Stimulated activated naive B cell treated with anti-CD40 and anti-IgM and Interleukin-4, amounts not matched to agents 10 μg/mL and 1 μg/mL and 100 μg/mL, for 72 hours (primary cell): ENCODE measurements at places on chromosomes 1 and 21.

- DNase-seq = no peak
Observed at GRCh38 chr1:60896701-60897363, 185.5 kb upstream of the NFIA start.

GRCh38 chr1:208654241-208654640, 410.1 kb upstream of the PLXNA2 start:
- no peak for DNase-seq

DNA sequence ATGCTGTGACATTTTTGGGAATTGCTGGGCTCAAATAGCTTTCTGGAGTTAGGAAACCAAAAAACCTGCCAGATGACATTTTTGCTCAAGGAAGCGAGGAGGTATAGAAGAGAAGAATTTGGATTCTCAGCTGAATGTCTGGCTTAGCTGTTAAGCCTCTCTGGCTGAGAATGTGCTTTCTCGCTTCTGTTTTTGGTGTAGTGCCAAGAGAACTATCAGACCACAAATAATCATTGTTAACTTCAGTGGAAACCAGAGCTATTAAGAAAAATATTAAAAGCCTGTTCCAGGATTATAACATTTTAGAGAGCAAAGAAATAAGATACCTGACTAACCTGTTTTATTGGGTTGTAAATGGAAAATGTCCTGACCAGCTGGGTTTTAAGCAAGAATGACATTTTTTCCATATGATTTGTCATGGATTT, 39.5 kb upstream of the DIPK1A start:
- DNase-seq = no peak

DNA sequence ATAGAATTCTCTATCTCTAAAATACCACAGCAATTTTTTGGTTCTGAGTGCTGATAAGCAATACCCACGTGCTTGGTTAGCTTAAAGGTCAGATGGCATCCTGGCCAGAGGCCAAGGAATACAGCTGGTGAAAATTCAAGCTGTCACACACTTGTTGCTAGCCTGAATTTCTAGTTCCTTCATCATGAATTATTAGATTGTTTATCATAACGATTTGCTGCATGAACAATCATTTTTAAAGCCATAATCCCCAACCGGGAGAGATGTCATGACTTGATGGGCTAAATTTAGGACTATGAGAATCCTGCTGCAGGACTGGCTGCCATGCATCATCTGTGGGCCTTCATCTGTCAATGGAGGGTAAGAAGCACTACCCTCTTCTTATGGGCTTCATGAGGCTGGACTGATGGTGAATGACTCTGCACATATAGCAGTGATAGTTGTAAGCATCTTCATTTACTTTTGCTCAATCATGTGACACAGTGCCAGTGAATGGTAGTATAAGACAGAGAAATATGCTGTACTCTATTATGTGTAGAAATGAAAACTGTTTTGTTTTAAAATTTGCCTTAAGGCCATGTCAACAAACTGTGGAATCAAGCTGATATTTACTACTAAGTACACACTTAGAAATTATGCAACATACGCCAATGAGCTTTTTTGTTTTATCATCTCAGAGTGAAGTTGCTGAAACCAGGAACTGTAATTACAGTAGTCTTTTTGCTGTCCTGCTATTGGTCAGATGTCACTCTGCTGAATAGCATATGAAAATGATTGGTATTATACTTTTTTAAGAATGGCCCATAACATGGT, 80.5 kb upstream of the RALGPS2 start:
- no peak for DNase-seq

- no peak for DNase-seq
Observed at GRCh38 chr1:202221911-202222909, 28.6 kb downstream of the LGR6 start.

GRCh38 chr1:203124011-203124410, 3.5 kb upstream of the ADORA1 start:
- no peak for DNase-seq

GRCh38 chr1:111217183-111217910, 10.2 kb upstream of the CHI3L2 start:
- no peak for DNase-seq

GRCh38 chr1:117416546-117417125, 49.4 kb downstream of the MAN1A2 start:
- DNase-seq = no peak

DNA sequence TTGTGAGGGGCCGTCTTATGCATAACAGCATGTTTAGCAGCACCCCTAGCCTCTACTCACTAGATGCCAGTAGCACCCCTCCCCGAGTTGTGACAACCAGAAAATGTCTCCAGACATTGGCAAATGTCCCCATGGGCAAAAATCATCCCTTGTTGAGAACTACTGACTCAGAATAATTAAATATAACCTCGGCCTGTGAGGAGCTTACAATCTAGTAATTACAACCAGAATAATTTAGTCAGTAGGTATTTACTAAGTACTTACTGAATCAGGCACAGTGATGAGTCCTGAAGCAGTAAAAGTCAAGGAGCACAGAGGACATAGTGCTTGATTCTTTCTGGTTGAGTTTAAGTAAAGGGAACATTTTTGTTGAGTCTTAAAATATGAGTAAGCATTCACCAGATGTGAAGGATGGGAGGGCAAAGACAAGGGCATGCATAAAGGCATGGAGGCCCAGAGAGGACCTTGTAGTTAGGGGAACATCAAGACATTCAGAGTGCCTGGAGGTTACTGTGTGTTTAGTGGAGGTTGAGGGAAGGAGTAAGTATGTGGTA, 44.1 kb upstream of the KCNQ4 start:
- DNase-seq = no peak

DNA sequence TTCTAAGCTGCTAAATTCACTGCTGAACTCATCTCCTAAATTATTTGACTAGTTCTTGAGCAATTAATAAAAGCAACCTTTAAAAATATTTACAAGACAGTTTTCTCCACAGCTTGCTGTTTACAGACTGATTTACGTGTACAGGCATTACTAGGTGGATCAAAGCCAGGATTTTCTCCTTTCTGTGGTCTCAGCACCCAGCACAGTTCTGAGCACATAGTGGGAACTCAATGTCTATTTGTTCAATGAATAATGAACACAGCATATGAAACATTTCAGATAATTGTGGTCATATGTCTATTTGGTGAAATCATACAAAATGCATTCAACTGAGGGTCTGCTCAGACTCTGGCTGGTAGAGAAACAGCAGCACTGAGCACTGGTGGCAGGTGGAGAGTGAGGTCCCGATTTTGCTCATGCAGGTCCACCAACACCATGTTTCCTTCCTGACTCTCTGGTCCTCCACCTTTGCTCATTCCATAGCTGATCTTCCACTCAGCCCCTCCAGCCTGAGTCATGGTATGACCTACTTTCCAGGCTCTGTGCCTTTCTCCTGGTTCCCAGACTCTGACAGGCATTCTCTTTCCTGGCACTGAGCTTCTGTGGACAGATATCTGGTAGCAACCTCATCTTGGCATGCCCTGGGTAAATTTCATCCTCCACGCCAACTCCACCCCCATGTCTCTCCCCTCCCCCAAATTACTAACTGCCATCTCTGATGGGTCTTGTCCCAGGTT, 311.3 kb downstream of the TGFB2 start:
- DNase-seq = no peak

- peak; percentile 21 for DNase-seq
Observed at GRCh38 chr1:26164036-26164860, 4.5 kb downstream of the C1orf232 start.

- DNase-seq = no peak
Observed at GRCh38 chr1:2132222-2133038, 62.1 kb downstream of the FAAP20 start.

GRCh38 chr1:53826367-53826766, 11.7 kb downstream of the NDC1 start:
- no peak for DNase-seq

DNA sequence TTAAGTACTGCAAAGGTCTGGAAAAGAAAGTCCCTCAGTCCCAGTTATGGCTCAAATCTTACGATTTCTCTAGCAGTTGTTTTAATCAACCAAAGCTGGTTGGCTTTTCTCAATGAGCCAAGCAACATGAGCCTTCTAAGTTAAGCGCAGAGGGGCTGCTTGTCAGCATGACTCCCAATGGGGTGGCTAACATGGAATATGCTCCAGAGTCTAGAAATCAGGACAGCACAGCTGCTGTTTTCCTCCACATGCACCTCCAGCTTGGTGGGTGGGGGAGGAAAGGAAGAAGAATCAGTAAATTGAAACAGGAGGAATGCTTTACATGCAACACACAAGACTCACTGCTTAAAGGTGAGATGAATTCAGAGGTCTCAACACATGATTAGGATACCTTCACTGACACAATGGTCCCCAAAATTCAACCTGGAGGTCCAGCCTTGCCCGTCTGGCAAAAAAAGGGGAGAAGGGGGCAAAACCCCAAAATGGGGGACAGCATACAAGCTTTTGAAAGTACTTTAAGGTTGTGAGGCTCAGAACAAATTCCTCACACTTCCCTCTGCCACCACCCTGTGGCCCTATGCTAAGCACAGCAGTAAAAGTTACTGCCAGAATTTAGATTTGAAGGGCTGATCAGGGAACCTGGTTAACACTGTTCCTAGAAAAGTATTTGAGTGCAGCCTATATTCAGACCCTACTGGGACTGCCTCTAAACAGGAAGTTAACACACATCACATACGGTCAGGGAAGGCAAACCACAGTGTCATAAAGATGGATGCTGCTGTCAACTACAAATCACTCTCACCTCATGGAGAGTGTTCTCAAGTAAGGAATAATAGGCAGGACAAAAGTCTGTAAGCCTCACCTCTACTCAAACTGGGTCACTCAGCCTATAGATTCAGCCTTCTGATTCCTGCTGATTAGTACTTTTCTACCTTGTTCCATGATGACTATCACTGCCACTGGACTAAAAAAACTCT, 2.6 kb downstream of the GATAD2B start:
- DNase-seq = no peak

GRCh38 chr1:201675143-201675542, 136.2 kb downstream of the NAV1 start:
- no peak for DNase-seq

DNA sequence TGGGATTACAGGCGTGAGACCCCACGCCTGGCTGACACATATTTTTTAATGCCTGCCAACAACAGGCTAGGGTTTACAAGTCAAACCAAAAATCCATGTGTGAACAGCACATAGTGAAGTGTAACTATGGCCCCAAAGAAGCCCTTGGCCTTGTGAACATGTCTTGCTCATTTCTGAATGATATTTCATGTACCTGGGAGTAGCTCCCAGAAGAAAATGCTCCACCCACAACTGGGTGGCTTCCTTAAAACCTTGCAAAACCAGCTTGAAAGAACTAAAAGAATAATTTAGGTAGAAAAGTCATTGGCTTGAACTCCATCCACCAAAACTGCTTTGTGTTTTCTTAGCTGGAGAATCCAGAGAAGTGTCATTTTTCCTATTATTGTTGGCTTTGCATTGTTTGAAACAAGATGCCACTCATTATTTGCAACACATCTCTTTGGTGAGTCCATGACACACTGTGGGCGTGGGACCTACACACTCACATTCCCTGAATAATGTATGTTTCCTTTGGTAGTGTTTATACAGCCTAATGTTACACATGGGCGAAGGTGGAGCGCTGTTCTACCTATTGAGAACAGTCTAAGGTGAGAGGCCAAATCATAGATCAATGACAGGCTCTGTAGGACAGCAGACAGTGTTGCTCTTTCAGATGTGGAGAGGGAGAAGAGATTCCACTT, 28.5 kb upstream of the SDE2 start:
- no peak for DNase-seq

- DNase-seq = no peak
Observed at GRCh38 chr1:94821636-94822305, 1.6 kb downstream of the SLC44A3 start.

DNA sequence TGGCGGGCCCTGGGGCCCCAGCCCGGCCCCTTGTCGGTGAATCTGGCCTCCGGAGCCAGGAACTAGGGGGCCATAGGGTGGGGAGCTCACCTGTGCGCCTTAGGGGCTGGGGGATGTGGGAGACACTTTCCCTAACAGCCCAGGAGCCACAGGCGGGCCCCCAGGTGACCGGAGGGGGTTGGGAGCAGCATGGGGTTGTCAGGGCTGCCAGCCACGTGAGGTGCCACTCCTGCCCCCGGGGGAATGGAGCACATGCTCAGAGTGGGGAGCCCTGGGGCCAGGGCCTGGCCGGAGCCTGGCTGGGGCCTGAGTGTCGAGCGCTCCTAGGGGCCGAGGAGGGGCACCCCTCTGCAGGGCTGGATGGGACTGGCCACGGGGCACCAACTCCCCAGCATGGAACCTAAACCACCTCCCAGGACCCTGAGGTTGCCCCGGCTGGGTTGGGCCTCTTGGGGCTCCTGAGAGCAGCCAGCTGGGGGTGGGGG, 19.9 kb downstream of the PRXL2B start:
- no peak for DNase-seq

DNA sequence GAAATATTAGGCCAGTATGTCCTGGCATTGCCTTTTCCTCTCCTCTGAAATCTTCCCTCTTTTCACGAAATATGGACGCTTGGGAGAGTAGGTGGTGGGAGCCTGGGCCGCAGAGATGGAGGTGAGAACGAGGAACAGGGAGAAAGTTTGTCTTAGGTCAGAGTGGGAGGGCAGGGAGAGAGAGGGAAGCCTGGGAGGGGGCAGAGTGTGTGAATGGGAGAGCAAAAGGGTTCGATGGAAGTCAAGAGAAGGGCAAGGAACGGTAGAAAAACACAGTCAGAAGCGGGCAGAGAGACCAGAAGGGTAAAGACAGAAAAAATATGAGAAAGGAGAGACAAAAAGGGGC, 1.2 kb downstream of the TRABD2B start:
- DNase-seq = no peak

- DNase-seq = no peak
Observed at GRCh38 chr1:228309326-228310067, 97.1 kb downstream of the TRIM11 start.
